Psoas muscle (tissue), 8 donors: ENCODE measurements at places on chromosomes 4 and X. TPM values are rescaled to one million over a fixed set of nuclear protein-coding genes. Genes with fewer than 3 reads are reported as not detected.

GRCh38 chr4:155032521-155033229, 175.8 kb upstream of the NPY2R start:
- no peak overlapping the region for H3K4me3 ChIP-seq
- H3K27me3 ChIP-seq: no peaks in the 10 kb centered on the region
- no peak for DNase-seq
- H3K27ac ChIP-seq: no peak overlapping the region
- no peaks in the 10 kb centered on the region for H3K4me1 ChIP-seq
- H3K36me3 ChIP-seq: no peaks in the 10 kb centered on the region

DNA sequence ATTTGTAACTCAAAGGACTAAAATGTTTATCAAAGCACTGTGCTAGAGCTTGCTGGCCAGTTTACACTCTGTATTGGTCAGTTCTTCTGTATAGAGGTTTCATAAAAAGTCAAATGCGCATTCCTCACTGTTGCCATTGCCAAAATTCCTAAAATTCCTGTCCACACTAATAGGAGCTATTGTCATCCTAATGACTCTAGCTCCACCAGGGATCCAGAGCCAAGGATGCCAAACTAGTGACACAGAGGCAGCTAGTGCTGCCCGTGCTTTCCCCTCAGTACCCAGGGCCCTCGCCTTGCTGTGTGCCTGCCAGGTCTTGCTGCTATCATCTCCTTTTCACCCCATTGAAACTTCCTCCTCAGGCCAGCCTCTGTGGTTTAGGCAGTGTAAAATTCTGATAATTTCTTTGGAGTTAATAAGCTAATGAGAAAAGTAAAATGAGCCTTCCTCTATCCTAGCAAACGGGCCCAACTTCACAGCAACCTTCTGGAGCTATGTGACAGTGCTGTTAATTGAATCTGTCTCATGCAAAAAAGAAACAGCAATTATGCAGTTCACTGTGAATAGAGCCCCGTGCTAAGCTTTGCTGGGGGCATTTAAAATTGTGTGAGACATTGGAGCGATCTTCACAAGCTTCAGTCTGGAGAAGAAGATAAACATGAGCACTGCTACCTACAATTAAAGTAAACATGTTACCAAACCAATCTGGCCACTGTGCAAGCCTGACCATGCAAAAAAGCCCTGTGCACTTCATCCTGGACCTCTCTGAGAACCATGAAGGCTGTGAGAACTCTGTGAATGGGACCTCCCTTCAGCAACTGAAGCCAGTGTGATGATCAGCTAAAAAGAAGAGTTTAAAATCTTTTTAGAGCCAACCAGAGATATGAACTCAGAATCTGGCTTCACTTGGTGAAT, 43.1 kb upstream of the FGF2 start:
- peak; percentile 57 for DNase-seq
- H3K4me3 ChIP-seq: no peak overlapping the region

DNA sequence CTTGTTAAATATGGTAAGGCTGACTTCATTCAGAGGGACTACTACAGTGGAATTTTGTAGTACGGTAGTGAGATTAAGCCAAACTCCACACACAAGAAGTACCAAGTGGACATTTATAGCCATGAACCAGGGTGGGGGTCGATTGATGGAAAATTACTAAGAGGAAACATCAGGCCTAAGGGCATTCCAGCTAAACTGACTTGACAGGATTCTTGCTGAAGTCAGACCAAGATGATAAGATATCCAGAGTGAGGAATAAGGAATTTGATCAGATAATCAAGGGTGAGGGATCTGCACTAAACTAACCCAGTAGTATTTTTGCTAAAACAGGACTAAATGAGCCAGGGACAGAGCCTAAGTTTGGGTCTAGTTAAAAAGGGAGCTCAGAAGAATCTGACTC, 597.5 kb downstream of the RPA4 start:
- H3K4me1 ChIP-seq: no peaks in the 10 kb centered on the region
- H3K27me3 ChIP-seq: no peaks in the 10 kb centered on the region

DNA sequence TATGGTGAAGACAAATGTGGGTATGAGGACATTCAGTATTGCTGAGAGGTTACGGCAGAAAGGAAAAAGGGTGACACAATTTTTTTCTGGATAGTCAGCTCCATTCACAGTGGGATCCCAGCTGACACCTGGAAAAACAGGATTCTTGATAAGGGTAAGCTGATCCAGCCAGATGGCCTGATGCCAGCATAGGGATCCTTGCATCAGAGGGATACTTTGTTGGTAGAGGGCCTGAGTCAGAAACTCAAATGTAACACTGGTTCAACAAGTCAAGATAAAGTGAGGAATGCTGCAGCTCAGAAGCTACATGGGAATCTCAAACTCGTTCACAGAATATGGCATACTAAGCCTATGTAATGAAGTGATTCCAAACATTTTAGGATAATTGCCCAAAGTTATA, 726.7 kb downstream of the C4orf33 start:
- peak overlapping the region; percentile 56 for H3K27ac ChIP-seq
- H3K4me3 ChIP-seq: no peak overlapping the region
- H3K27me3 ChIP-seq: no peaks in the 10 kb centered on the region
- peak; percentile 53 for DNase-seq
- no peaks in the 10 kb centered on the region for H3K36me3 ChIP-seq

GRCh38 chrX:72299891-72300630, 5.7 kb downstream of the CITED1 start:
- peaks cover 77% of the 10 kb centered on the region for H3K27me3 ChIP-seq
- H3K4me1 ChIP-seq: peaks cover 3% of the 10 kb centered on the region
- H3K36me3 ChIP-seq: no peaks in the 10 kb centered on the region
- H3K27ac ChIP-seq: no peak overlapping the region

GRCh38 chrX:70132877-70133302, 357 bp upstream of the IGBP1 start:
- peak overlapping the region; percentile 85 for H3K4me3 ChIP-seq
- H3K27ac ChIP-seq: peak overlapping the region; percentile 77
- H3K36me3 ChIP-seq: no peaks in the 10 kb centered on the region
- DNase-seq: no peak

- no peak overlapping the region for H3K27ac ChIP-seq
- H3K4me3 ChIP-seq: no peak overlapping the region
- H3K27me3 ChIP-seq: no peaks in the 10 kb centered on the region
- no peaks in the 10 kb centered on the region for H3K36me3 ChIP-seq
These were observed 35.4 kb upstream of the CDKL5 start for GRCh38 chrX:18389966-18390365.

- no peak overlapping the region for H3K4me3 ChIP-seq
- H3K27ac ChIP-seq: no peak overlapping the region
- DNase-seq: no peak
These were observed 67.8 kb upstream of the LSM6 start for GRCh38 chr4:146107587-146108240.

- H3K4me3 ChIP-seq: peak overlapping the region; percentile 26
- DNase-seq: no peak
- H3K27me3 ChIP-seq: no peaks in the 10 kb centered on the region
- no peaks in the 10 kb centered on the region for H3K36me3 ChIP-seq
These were observed 543.1 kb downstream of the GBA3 start for GRCh38 chr4:23235628-23236390.

DNA sequence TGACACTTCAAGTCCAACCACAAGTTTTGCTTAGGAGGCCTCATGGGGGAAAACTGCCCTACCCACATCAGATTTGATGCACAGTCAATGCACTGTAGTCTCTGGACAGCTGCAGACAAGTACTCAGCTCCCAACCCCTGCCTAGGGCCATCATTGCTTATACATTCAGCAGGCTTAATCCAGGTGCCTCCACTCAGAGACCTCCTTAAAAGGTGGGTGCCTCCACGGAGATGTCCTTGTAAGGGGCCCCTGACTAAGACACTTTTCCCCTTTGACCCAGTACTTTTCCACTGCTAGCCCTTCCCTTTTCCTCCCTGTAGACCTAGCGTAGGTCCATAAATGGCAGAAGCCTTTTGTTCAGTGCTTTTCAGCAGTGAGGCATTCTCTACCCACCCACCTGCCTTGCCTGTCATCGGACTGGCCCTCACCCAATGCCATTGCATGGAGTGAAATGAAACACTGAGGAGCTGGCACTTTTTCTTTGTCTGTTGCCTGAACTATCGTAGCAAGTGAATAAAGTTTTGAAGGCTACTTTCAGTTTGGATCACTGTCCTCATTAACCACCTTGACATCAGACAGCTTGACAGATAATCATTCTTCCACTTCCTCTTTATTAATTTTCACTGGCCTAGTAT, 23.8 kb upstream of the PLK4 start:
- H3K36me3 ChIP-seq: no peaks in the 10 kb centered on the region
- H3K4me1 ChIP-seq: no peaks in the 10 kb centered on the region
- no peaks in the 10 kb centered on the region for H3K27me3 ChIP-seq
- H3K4me3 ChIP-seq: no peak overlapping the region
- DNase-seq: no peak

DNA sequence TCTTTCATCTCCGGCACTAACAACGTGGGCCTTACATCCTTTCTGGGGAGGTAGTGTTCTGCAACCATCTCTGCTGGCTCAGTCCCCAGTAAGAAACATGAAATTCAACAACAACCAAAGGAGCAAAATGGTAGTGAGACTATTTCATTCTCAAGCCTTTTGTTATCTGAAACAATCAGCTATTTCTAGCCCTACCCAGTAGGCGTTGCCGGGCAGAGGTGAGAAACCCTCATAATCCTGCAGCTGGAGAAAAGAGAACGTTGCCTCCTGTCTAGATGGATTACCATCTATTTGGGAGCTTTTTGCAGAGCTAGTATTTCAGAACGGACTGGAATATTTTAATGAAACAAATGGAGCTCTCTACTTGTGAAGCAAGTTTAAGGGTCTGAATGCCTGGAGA, 66.4 kb upstream of the GPR174 start:
- no peaks in the 10 kb centered on the region for H3K27me3 ChIP-seq
- peaks cover 4% of the 10 kb centered on the region for H3K4me1 ChIP-seq
- no peak overlapping the region for H3K4me3 ChIP-seq
- no peaks in the 10 kb centered on the region for H3K36me3 ChIP-seq

DNA sequence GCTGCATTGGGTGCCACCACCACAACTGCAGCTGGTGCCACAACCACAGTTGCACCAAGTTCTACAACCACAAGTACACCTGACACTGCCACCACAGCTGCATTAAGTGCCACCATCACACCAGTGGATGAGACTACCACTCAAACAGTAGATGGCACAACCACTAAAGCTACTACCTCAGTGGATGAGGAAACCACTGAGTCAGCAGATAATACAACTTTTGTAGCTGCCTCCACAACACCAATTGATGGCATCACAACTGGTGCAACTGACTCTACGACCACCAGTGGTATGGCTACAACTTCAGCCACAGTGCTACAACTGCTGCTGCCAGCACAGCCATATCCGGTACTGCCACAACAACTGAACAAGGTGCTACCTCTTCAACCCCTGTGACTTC, 35.1 kb upstream of the CABS1 start:
- H3K27ac ChIP-seq: no peak overlapping the region
- no peak overlapping the region for H3K4me3 ChIP-seq
- no peaks in the 10 kb centered on the region for H3K27me3 ChIP-seq

- no peaks in the 10 kb centered on the region for H3K36me3 ChIP-seq
- no peaks in the 10 kb centered on the region for H3K4me1 ChIP-seq
- no peak overlapping the region for H3K4me3 ChIP-seq
- no peak for DNase-seq
These were observed 35.2 kb downstream of the GUCY1A1 start for GRCh38 chr4:155701827-155702226.

DNA sequence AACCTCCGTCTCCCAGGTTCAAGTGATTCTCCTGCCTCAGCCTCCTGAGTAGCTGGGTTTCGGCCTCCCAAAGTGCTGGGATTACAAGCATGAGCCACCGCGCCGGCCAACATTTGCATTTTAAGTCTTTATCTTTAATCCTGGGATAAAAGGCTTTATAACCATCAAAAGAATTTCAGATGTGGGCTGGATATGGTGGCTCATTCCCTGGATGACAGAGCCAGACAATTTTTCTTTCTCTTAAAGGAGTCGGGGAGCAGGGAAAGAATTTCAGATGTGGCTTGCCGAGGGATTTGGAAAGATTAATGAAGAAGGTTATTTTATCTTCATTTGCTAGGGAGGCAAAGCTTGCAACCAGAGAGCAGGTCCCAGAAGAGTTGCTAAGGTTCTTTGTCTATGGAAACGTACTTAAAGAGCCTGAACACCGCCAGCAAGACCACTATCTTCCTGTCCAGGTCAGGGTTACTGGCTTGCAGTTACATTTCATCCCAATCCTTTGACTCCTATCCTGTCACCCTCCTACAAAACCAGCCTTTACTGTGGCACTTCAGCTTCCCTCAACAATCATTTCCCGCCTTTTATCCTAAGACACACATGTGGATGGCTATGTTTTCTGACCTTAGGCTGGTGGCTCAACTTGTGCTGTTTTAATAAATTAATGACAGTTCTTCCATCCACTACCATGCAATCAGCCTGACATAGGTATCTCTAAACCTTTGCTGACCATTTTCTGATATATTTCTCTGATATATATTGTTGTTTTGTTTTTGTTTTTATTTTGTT, 3.9 kb upstream of the KLHL8 start:
- no peaks in the 10 kb centered on the region for H3K36me3 ChIP-seq
- no peak for DNase-seq
- no peaks in the 10 kb centered on the region for H3K27me3 ChIP-seq
- no peak overlapping the region for H3K27ac ChIP-seq
- peaks cover 11% of the 10 kb centered on the region for H3K4me1 ChIP-seq

GRCh38 chr4:54225598-54226403, 3.3 kb upstream of the PDGFRA start:
- H3K27ac ChIP-seq: no peak overlapping the region
- H3K4me3 ChIP-seq: peak overlapping the region; percentile 58
- no peaks in the 10 kb centered on the region for H3K36me3 ChIP-seq
- H3K27me3 ChIP-seq: no peaks in the 10 kb centered on the region
- H3K4me1 ChIP-seq: peaks cover 22% of the 10 kb centered on the region
- DNase-seq: no peak

GRCh38 chr4:68683034-68683433, 12.6 kb upstream of the UGT2B15 start:
- no peaks in the 10 kb centered on the region for H3K4me1 ChIP-seq
- no peak overlapping the region for H3K27ac ChIP-seq
- H3K27me3 ChIP-seq: no peaks in the 10 kb centered on the region
- DNase-seq: no peak

DNA sequence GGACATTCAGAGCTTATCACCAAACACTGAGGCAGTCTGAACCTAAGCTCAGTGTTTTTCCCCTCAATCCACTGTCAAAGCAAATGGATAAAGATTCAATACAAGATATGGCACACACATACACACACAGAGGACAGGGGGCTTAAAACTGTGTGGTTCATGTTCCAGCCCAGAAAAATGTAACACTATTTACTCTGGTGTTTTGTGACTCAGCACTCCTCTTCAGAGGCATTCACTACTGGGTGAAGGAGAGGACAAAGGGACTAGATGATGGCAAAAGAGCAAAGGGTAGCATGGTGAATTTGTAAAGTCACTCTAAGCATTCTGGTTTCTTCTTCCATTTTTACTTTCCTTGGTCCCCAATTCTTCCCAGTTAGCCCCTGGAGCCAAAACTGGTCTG, 120.3 kb downstream of the ARHGEF9 start:
- no peaks in the 10 kb centered on the region for H3K4me1 ChIP-seq
- DNase-seq: no peak
- H3K27me3 ChIP-seq: no peaks in the 10 kb centered on the region
- H3K4me3 ChIP-seq: no peak overlapping the region
- H3K36me3 ChIP-seq: peaks cover 6% of the 10 kb centered on the region

Gene SORBS2
- 5.9 TPM for total RNA-seq

Gene ADAMTS3
- 0.89 TPM for total RNA-seq

Gene IL1RAPL2
- not detected for total RNA-seq

Gene HEPH
- 0.19 TPM for total RNA-seq

Gene JCHAIN
- total RNA-seq: 0.50 TPM

Gene GAGE12F
- total RNA-seq: not detected

Gene GYPA
- total RNA-seq: 0.81 TPM

Gene ZCCHC12
- not detected for total RNA-seq

Gene RS1
- not detected for total RNA-seq

Gene CT55
- not detected for total RNA-seq

Gene BCORL1
- 4.5 TPM for total RNA-seq

Gene TMEM150C
- 4.6 TPM for total RNA-seq
